ENCODE measurements at places on chromosomes 12 and 14. TPM values are rescaled to one million over a fixed set of nuclear protein-coding genes. Genes with fewer than 3 reads are reported as not detected.

Gene NYNRIN
- 56.4 TPM for polyA plus RNA-seq

Gene STAT2
- 139 TPM for polyA plus RNA-seq

Gene KLRB1
- polyA plus RNA-seq, result 5.8 TPM

Gene RHOJ
- polyA plus RNA-seq, result 21.0 TPM

Gene LMO3
- 2.1 TPM for polyA plus RNA-seq

Gene TTLL5
- polyA plus RNA-seq, result 37.4 TPM

Gene SLC6A12
- polyA plus RNA-seq, result 15.3 TPM

Gene C1S
- 49.6 TPM for polyA plus RNA-seq

Gene IGF1
- polyA plus RNA-seq, result 5.6 TPM

Gene KRT6C
- not detected for polyA plus RNA-seq

Gene TIGAR
- 8.0 TPM for polyA plus RNA-seq

Gene LBHD2
- not detected for polyA plus RNA-seq

Gene SYT1
- polyA plus RNA-seq, result 16.4 TPM

Gene PDE3A
- polyA plus RNA-seq, result 19.7 TPM

Gene PMCH
- 0.96 TPM for polyA plus RNA-seq

Gene LMNTD1
- polyA plus RNA-seq, result not detected

Gene DAO
- 1.5 TPM for polyA plus RNA-seq

Gene SDSL
- 16.2 TPM for polyA plus RNA-seq

Gene USP44
- 2.2 TPM for polyA plus RNA-seq

Gene RAD9B
- 1.7 TPM for polyA plus RNA-seq

Measured in renal pelvis (tissue), 12 donors.